ENCODE measurements at places on chromosomes 3 and 15.

GRCh38 chr3:113377158-113377557, 64.1 kb downstream of the CFAP44 start:
- DNase-seq, result no peak

DNA sequence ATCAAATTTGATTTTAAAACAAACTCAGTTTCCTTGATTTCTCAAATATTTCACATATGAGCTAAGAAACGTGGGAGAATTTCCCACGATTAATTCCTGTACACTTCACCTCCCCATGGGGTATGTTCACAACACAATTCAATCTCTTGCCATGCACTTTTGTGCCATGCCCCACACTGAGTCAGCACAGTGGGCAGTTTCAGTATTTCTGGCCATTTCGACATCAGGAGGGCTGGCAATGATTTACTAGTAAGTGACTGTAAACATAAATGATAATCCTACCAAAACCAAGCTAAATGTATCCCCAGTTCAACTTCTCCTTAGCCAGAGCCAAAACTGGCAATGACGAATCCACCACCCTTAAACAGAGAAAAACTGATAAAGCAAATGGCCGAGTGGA, 293.6 kb downstream of the FGF12 start:
- no peak for DNase-seq

GRCh38 chr3:110504401-110504800, 567.2 kb upstream of the NECTIN3 start:
- DNase-seq, result no peak

DNA sequence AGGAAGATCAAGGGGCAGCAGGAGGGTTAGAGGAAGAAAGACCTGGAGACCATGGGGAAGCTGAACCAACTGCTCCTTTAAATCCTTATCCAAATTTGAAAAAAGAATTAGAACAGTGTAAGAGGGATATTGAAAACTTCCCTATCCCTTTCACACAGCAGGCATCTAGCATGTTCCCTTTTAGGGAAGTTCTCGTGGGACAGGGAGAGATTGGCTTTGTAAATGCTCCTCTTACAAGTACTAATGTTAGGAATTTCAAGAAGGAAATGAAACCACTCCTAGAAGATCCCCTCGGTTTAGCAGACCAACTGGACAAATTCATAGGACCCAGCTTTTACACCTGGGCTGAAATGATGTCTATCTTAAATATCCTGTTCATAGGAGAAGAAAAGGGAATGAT, 41.5 kb downstream of the PPCDC start:
- DNase-seq, result no peak

- DNase-seq, result no peak
These were observed 84.0 kb downstream of the MINAR1 start for GRCh38 chr15:79516155-79516554.

- DNase-seq, result no peak
These were observed 20.7 kb upstream of the KLF13 start for GRCh38 chr15:31305796-31306425.

Measured in brain microvascular endothelial cell (primary cell).